H9 (cell line): ENCODE measurements at places on chromosomes 1 and 21. TPM values are rescaled to one million over a fixed set of nuclear protein-coding genes. Genes with fewer than 3 reads are reported as not detected.

DNA sequence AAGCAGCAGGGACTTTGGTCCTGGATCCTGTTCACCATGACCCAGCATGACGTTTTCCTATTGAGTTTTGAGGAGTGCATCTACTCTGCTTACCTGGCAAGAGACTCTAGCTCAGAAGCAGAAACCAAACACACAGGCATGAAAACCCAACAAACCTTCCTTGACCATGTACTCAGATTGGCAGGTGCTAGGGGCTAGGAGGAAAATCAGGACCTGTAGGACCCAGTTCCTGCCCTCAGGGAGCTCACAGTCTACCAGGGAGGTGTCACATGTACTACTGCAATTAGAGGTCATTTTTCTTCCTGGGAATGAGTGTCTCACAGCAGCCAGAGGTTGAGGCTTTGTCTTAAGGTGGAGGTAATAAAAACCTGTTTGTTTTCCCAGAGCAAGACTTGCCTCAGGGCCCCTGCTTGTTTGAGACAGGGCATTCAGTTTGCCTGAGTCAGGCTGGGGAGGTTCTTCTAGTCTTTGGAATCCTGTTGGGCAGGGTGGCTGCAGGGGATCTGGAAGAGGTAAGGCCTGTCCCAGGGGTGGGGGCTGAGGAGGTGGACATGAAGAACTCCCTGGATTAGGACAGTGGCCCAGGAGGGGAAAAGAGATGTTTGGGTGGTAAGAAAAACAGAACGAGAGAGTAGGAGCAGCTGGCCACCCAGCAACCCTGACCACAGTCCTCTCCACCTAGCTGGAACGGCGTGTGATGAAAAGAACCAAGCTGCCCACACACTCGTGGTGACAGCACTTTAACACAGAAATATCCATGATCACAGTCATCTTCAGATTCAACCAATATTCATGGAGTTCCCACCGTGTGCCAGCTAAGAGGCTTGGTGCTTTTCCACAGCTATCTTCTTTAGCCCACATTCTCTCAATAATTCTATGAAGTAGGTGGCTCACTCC lies 30.8 kb downstream of the IER5 start:
- H3K27me3 ChIP-seq = no peaks in the 10 kb centered on the region
- H3K27ac ChIP-seq = no peak overlapping the region
- H3K4me1 ChIP-seq = no peaks in the 10 kb centered on the region
- H3K4me3 ChIP-seq = no peak overlapping the region
- no peak for DNase-seq

- H3K4me1 ChIP-seq = no peaks in the 10 kb centered on the region
- no peaks in the 10 kb centered on the region for H3K27me3 ChIP-seq
- peaks cover 27% of the 10 kb centered on the region for H3K36me3 ChIP-seq
- H3K27ac ChIP-seq = no peak overlapping the region
Observed at GRCh38 chr1:156065871-156066270, 4.9 kb downstream of the RAB25 start.

- DNase-seq = peak; percentile 71
- H3K4me1 ChIP-seq = no peaks in the 10 kb centered on the region
- H3K27ac ChIP-seq = no peak overlapping the region
- H3K4me3 ChIP-seq = no peak overlapping the region
- H3K36me3 ChIP-seq = peaks cover 13% of the 10 kb centered on the region
Observed at GRCh38 chr21:36615274-36615964, 83.5 kb upstream of the SIM2 start.

- no peak overlapping the region for H3K27ac ChIP-seq
- DNase-seq = no peak
- no peaks in the 10 kb centered on the region for H3K4me1 ChIP-seq
- no peak overlapping the region for H3K4me3 ChIP-seq
- H3K36me3 ChIP-seq = no peaks in the 10 kb centered on the region
- H3K27me3 ChIP-seq = no peaks in the 10 kb centered on the region
Observed at GRCh38 chr1:54506594-54506993, 41.4 kb upstream of the ACOT11 start.

DNA sequence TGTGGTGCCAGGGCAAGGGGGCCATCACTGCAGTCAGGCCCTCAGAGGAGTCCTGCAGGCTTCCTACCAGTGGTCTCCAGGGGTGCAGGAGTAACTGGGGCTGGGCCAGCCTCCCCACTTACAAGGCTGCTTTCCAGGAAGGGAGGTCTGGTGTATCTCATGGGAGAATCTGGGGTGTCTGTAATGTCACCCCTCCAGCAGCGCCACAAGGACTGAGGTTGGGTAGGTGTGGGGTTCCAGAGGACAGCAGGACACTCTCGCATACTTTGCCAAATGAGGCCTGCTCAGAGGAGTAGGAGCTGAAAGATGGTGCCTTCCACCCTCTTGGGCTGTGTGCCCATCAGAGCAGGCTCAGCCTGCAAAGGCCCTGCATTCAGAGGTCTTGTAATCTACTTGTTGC lies 46.9 kb downstream of the TNNT2 start:
- H3K4me1 ChIP-seq = no peaks in the 10 kb centered on the region
- no peak overlapping the region for H3K27ac ChIP-seq
- no peak overlapping the region for H3K4me3 ChIP-seq
- no peaks in the 10 kb centered on the region for H3K27me3 ChIP-seq

ESRRG gene
- total RNA-seq = 0.44 and 0.48 TPM in 2 replicates

- H3K4me3 ChIP-seq = peak overlapping the region; percentile 71
- DNase-seq = peak; percentile 40
- no peak overlapping the region for H3K27ac ChIP-seq
- H3K27me3 ChIP-seq = peaks cover 19% of the 10 kb centered on the region; the same call in 1 of the 2 replicates
- H3K36me3 ChIP-seq = no peaks in the 10 kb centered on the region
Observed at GRCh38 chr1:200042552-200043335, 15.2 kb downstream of the NR5A2 start.

DNA sequence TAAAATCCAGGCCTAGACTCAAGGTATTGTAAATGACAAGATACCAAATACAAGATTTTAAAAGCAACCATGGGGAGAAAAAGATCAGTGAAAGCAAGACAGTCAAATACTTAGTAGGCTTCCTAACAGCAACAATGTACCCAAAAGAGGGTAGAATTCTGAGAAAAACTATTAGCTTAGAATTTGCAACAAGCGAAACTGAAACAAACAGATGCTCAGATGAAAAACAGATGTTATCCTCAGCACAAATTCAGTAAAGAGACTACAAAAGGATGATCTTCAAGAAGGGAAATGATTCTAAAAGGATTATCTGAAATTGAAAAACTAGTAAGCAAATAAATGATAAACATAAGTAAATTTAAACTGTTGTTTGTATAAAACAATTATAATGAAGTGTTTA lies 40.0 kb downstream of the PDC start:
- H3K36me3 ChIP-seq = peaks cover 20% of the 10 kb centered on the region
- H3K27ac ChIP-seq = no peak overlapping the region
- DNase-seq = no peak
- no peaks in the 10 kb centered on the region for H3K4me1 ChIP-seq
- H3K27me3 ChIP-seq = no peaks in the 10 kb centered on the region

- H3K27ac ChIP-seq = peak overlapping the region; percentile 47
- H3K4me3 ChIP-seq = peak overlapping the region; percentile 97
- no peaks in the 10 kb centered on the region; the same call in 1 of the 2 replicates for H3K4me1 ChIP-seq
- no peaks in the 10 kb centered on the region for H3K27me3 ChIP-seq
Observed at GRCh38 chr1:246565751-246566127, 322 bp downstream of the TFB2M start.

UTP25 gene
- total RNA-seq = 12.9 TPM in 2 replicates

DNA sequence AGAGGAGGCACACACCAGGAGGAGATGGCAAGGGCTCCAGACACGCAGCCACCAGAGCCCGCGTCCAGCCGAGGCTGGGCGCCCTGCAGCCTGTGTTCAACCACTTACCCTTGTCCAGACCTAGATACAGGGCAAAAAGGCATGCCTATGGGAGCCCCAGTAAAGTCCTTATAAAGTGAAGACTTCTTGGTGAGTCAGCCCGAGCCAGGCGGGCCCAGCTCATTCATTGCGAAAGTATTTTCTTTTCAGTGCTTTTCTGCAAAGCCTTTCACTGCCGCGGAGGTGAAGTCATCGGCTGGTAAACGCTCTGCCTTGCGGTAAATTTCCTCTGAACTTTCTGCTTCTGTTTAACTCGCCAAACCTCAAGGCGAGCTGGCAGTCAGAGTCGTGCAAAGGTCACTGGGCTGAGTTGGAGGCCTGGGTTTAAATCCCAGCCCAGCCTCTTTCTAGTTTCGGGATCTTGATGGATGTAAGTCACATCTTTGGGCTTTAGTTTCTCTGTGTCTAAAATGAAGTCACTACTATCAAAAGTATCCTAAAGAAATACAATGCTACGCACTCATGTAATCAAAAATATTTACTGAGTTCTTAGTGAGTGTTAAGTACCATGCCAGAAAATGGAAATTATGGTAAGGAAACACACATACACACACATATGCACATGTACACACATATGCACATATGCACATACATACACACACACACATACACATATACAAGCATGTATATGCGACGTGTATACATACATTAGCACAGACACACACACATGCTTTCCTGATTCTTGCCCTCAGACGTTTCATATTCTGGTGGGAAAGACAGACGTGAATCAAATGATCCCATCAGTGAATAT lies 54.7 kb upstream of the IFFO2 start:
- H3K27me3 ChIP-seq = no peaks in the 10 kb centered on the region
- no peak overlapping the region for H3K4me3 ChIP-seq
- H3K36me3 ChIP-seq = no peaks in the 10 kb centered on the region
- H3K4me1 ChIP-seq = peaks cover 4% of the 10 kb centered on the region; the same call in 1 of the 2 replicates

S100A7A gene
- not detected in 2 replicates for total RNA-seq

DNA sequence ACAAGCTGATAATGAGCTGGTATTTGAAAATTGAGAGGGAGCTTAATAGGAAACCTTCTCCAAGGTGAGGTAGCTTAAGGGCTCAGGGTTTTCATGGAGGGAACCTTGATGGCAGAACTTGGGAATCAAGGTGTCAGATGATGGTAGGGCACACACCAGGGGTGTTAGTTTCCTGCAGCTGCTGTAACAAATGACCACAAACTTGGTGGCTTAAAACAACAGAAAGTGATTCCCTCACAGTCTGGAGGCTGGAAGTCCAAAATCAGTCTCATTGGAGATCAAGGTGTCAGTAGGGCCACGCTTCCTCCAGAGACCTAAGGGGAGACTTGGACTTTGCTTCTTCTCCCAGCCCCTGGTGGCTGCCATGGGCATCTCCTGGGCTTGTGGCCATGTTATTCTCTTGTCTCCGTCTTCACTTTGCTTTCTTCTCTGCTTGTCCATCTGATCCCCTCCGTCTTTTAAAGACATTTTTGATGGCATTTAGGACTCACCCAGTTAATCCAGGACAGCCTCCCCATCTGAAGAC lies 45.5 kb downstream of the HUNK start:
- peaks cover 10% of the 10 kb centered on the region for H3K36me3 ChIP-seq
- no peak for DNase-seq
- no peak overlapping the region for H3K27ac ChIP-seq
- H3K4me3 ChIP-seq = no peak overlapping the region
- H3K27me3 ChIP-seq = no peaks in the 10 kb centered on the region; the same call in 1 of the 2 replicates

GRCh38 chr1:154325583-154326545 lies 539 bp downstream of the ATP8B2 start:
- peaks cover 11% of the 10 kb centered on the region for H3K36me3 ChIP-seq
- H3K27me3 ChIP-seq = no peaks in the 10 kb centered on the region
- peak overlapping the region; percentile 93 for H3K4me3 ChIP-seq
- peaks cover 12% of the 10 kb centered on the region; the same call in 1 of the 2 replicates for H3K4me1 ChIP-seq
- no peak overlapping the region for H3K27ac ChIP-seq

DNA sequence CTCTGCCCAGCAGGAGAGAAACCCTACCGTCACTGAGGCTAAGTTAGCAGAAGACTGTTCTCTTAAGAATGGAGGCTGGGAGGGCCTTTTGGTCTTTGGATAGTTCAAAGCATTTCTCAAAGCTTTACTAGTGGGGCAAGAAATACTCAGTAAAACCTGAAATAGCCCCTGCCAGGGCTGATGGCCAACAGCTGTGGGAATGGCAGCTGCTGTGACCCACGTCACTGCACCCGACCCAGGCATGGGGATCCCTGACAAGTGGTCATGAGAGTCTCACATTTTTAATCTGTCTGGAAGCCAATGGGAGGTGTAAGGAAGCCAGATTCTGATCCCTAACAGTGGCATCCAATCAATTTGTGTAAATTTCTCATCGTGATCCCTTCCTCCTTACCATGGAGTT lies 44.5 kb upstream of the ENAH start:
- no peak overlapping the region for H3K27ac ChIP-seq
- H3K4me3 ChIP-seq = no peak overlapping the region
- no peaks in the 10 kb centered on the region for H3K4me1 ChIP-seq
- H3K27me3 ChIP-seq = no peaks in the 10 kb centered on the region

DNA sequence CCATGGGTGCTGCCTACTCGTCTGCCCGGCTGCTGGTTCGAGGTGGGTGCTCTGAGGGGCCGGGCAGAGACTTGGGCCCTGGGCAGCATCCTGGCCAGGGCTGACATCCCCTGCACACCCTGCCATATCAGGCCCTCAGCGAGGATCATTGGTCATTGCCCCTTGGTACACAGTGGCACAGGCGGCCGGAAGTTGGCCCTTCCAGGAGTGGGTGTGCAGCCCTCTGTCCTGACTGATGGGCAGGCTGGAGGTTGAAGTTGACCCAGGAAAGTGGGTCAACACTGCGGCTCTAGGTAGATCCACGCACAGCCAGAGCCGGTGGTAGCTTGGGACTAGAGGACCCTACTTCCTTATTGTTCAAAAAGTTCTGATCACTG lies 72.9 kb downstream of the TRIM11 start:
- H3K4me1 ChIP-seq = no peaks in the 10 kb centered on the region
- no peak overlapping the region for H3K27ac ChIP-seq
- no peaks in the 10 kb centered on the region for H3K27me3 ChIP-seq
- no peaks in the 10 kb centered on the region; the same call in 1 of the 3 replicates for H3K36me3 ChIP-seq

DNA sequence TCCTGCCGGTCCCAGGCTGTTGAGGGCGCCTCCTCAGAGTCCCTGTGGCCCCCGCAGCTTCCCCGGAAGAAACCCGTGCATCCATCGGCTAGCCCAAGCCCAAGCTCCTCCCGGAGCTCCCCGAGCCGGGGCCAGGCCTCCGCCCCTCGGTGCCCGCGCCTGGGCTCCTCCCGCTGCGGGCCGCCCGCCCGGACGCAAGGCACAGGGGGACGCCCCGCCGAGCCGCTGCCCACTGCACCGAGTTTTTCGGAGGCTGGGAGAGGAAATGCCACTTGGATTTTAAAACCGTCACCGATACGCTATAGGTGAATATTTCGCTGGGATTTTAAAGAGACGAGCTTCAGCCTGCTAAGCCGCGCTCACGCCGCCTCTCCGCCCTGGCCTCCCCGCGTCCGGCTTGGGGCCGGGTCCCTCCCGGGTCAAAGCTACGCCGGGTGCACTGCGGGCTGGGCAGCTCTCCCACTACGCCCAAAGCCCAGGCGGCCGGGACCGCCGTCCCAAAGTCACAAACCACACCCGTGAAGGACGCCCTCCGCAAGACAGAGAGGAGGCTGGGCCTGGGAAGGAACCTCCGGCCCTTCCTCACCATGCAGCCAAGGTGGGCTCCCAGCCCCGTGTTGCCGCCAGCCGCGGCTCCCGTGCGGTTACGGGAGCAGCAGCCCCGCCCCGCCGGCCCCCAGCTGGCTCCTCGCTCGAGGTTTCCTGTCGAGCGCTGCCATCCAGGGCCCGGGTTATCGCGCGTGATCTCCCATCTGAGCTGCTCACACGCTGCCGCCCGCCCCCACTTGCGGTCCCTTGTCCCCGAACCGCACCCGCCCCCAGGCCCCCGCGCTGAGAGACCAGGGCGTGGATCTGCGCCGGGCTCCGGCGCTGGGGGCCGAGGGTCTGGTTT lies 63.2 kb downstream of the CD247 start:
- H3K4me3 ChIP-seq = peak overlapping the region; percentile 61
- H3K27me3 ChIP-seq = peaks cover 8% of the 10 kb centered on the region; the same call in 1 of the 2 replicates
- peak; percentile 66 for DNase-seq
- H3K4me1 ChIP-seq = no peaks in the 10 kb centered on the region; the same call in 1 of the 2 replicates
- H3K27ac ChIP-seq = no peak overlapping the region

GRCh38 chr1:54117815-54118563 lies 34.8 kb downstream of the CDCP2 start:
- H3K27me3 ChIP-seq = no peaks in the 10 kb centered on the region; the same call in 1 of the 2 replicates
- no peak overlapping the region for H3K4me3 ChIP-seq
- H3K36me3 ChIP-seq = no peaks in the 10 kb centered on the region
- no peak for DNase-seq
- H3K4me1 ChIP-seq = no peaks in the 10 kb centered on the region
